ENCODE measurements at places on chromosomes 6 and 20. TPM values are rescaled to one million over a fixed set of nuclear protein-coding genes. Genes with fewer than 3 reads are reported as not detected.

The TRDN gene
- total RNA-seq: not detected

The TRIM15 gene
- total RNA-seq: 73.2 TPM

The CDH4 gene
- total RNA-seq: not detected

The DACT2 gene
- 1.5 TPM for total RNA-seq

The PLA2G7 gene
- total RNA-seq: 3.0 TPM

The UBD gene
- not detected for total RNA-seq

The SULF2 gene
- total RNA-seq: 181 TPM

The SRF gene
- 19.5 TPM for total RNA-seq

DNA sequence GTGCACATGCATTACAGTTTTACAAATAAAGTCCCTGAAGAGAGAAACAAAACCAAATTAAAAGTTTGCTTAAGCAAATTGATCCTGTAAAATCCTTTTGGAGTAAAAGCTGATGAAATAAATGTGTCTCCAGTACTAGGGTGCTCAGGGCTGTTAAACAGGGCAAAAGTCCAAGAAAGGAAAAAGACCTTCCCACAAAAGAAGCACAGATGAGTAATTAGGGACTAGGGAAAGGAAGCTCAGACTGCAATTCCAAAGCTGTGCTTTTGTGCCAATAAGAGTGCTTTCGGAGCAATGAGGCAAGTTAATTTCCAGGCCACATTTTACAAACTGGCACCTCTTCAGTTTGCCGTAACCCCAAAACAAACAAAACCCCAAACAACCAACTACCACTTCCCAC is 10.4 kb upstream of the RNF182 start:
- no peak for DNase-seq

DNA sequence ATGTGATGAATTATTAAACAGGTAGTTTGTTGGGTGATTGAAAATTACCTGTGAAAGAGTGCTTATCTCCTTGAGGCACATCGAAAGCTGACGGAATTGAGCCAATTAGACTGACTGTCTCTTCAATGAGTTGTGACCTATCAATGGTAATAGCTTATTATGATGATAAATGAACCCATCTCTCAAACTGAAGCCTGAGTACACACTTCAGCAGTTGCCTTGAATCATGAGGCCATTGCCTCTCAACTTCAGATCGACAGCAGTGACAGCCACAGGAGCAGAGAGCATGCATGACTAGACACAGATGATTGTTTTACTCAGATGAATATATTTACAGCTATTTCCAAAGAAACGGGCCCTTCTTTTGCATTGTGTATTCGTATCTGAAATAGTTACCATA is 323.9 kb downstream of the LAMA2 start:
- DNase-seq: no peak

DNA sequence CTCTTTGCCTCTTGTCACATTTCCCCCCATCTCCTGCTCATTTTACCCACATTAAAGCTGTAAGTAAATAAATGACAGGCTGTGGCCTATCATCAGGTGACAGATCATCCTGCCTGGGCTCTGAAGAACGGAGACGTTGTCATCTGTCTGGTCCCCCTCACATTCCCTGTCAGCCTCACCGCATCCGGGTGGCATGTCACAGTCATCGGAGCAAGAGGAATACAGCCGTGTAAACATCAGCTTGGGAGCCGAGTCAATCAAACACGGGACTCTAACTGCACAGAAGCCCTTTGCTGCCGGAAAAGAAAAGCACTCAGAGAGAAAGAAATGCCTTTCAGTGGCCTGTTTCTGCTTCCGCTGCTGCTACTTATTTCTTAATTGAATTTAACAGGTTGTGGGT is 371.9 kb upstream of the ID4 start:
- DNase-seq: no peak

DNA sequence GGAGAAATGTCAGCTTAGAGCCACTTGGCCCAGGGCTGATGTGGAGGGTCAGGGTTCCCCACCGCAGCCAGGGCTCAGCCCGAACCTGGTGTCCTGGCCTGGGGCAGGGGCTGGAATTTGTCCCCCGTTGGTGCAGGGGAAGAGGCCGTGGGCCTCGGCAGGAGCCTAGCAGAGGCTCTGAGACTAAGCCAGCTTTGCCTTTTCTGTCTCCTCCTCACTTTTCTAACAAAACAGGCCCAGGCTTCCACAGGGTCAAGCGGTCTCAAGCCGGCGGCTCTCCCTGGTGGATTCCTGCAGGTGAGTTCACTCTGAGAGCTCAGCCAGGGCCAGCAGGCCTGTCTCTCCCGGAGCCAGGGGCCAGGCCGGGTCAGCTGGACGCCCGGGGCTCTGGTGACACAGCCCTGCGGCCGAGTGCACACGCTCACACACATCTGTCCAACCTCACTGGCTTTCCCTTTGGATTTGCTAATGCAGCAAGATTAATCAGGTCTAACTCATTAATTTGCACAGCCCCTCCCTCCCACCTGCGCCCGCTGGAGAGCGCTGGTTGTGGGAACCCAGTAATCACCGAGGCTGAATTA is 2.9 kb upstream of the CHRNA4 start:
- no peak for DNase-seq

- no peak for DNase-seq
Observed at GRCh38 chr6:101961357-101961756, 567.8 kb downstream of the GRIK2 start.

DNA sequence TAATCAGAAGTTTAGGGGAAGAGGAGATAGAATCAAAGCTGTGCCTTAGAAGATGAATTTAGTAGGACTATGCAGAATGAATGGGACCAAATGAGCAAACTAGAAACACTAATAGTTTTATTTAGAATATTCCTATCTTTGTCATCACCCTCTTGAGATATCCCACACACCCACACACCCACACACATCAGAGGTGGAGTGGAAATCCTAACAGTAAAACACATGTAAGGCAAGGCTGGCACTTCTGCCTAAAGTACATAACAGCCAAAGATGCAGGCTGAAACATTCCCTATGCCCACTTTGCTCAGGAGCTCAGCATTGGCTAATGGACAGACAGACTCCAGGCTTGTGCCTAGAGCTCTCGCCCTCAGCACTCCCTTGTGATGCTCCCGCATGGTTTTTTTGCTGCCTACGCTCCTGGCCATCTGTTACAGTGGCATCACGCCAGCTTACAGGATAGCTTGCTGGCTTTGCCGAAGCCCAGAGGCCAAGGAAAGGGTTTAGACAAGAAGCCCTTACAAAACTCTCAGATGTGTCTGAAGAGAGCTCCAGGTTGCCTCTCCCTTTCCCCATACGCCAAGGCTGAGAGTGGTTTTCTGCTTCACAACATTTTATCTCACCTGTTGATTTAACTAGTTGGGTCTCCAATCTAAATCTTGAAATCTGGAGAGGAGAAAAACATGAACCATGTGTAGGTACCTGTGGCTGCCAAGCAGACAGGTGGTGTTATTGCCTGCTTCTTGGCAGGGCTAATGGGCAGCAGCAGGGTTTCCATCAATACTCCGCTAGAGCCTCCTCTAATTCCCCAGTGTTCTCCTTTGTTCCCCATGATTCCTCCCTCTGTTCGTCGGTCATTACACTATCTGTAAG is 282.6 kb upstream of the ID4 start:
- no peak for DNase-seq

DNA sequence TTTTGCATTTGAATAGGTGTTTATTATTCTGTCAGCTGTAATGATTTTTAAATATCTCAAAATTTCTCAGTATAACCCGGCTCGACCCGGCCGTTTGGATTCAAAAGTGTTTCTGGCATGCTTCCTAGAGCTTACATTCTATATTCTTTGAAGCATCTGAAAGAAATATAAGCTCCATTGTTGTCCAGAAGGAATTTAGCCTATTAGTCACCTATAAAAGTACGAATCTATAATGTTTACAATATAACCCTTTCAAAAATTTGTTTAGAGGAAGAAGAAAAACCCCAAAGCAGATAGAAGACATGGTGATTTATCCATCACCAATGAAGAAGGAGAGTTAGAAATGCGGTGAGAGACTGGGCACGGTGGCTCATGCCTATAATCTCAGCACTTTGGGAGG is 22.3 kb upstream of the HECA start:
- no peak for DNase-seq

GRCh38 chr6:166419286-166419685 is 36.5 kb upstream of the MPC1 start:
- no peak for DNase-seq

DNA sequence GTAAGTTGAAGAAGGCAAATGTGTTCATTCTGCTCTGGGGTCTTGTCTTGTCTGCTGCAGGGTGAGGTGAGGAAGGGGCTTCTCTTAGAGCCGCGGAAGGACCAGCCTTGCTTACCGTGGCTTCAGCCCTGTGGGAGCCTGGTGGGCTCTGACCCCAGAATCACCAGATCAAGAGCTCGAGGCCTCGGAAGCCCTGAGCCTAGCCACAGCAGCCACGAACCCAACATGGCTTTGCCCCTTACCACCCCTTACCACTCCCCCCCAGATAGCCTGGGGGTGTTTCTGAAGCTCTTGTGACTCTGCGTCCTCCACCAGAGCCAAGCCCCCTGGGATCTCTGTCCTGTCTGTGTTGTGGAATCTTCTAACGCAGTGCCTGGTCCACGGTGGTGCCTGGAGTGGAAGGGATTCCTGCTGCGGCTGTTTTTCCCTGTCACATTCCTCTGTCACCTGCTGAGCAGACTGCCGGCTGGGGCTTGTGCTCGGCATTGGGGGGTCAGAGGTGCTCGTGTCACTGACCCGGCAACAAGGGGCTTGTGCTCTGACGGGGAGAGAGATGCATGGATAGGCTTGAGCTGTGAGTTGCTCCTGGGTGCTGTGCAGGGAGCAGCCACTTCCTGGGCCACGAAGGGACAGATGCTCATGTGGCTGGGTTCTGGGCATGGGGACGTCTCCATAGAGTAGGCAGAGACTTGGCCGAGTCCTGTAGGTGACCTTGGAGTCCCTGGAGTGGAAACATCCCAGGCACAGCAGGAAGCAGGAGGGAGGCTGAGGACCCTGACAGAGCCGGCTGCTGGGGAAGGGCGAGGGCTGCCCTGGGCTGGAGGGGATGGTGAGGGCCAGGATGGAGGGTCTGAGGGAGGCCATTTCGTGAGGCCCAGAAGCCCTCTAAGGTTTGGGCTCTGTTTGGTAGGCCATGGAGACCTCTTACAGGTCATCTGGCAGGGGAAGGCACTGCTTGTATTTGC is 316.0 kb downstream of the QKI start:
- DNase-seq: no peak

- DNase-seq: no peak
Observed at GRCh38 chr20:53660947-53661381, 67.3 kb upstream of the ZNF217 start.

DNA sequence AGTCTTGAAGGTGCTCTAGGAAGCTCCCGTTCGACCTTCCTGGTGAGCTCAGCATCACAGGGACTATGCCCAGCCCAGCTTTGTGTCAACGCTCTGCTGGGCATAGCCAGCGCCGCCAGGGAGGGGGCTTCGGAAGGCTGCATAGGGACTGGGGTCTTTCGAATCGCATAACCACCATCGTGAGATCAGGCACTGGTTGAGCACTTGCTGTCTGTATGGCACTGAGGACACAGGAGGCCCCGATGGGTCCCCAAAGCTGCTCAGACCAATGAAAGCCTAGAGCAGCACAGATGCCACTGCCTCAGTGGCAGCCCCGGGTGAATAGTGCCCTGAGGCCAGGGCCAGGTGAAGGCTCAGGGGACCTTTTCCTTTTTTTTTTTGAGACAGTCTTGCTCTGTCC is 96.7 kb downstream of the TAF4 start:
- DNase-seq: no peak

GRCh38 chr20:19937651-19938420 is 79.3 kb upstream of the NAA20 start:
- DNase-seq: no peak

- no peak for DNase-seq
Observed at GRCh38 chr6:3266170-3266569, 7.4 kb downstream of the PSMG4 start.

GRCh38 chr6:145818796-145819195 is 4.2 kb upstream of the FBXO30 start:
- no peak for DNase-seq

DNA sequence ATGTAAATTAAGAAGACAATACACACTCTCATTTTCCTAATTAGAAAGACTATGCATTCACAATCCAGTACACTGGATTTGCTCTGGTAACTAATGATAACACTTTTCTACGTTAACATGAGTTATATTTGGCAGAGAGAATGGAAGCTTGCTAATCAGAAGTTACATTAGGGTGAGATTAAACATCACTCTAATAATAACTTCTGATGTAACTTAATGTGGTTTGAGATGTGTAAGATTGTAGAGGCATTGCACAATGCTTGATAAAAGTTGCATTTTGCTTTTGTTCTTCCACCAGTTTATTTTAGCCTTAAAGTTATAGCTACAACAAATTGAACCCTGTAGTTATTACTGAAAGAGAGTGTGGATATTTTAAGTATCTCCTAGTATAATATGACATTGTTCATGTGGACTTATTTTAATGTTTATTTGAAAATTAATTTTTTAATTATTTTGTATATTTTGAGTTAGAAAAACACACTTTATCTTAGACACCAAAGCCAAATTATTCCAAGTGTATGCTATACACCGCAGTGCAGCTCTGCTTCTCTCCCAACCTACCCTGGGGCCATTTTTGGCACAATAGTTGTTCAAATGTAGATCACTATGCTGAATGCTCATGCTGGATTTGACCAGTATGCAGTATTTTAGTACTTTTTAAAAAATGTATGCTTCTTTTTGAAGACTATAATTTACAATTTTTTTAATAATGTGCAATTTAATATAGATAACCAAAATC is 143.2 kb downstream of the SLC16A10 start:
- DNase-seq: no peak

GRCh38 chr6:4313044-4313686 is 177.8 kb upstream of the ECI2 start:
- peak; percentile 51 for DNase-seq

DNA sequence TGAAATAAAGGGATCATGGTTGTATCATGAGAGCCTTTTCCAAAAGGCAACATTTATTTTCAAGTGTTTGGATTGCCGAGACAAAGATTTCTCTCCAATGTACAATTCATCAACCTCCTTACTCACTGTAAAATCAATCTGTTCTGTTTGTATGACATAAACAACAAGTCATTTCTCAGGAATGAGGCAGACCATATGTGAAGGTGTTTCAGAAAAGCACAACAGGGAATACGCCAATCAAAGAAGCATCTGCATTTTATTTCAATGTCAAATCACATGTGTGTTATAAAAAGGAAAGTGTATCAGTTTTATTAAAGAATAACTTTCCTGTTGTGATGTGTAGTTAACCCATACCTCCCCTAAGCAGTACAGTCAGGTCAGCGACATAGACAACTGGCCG is 653.7 kb downstream of the TFAP2A start:
- DNase-seq: no peak

GRCh38 chr6:127457456-127458064 is 1.6 kb downstream of the KIAA0408 start:
- DNase-seq: no peak
